ENCODE measurements at places on chromosomes 6 and 20.

DNA sequence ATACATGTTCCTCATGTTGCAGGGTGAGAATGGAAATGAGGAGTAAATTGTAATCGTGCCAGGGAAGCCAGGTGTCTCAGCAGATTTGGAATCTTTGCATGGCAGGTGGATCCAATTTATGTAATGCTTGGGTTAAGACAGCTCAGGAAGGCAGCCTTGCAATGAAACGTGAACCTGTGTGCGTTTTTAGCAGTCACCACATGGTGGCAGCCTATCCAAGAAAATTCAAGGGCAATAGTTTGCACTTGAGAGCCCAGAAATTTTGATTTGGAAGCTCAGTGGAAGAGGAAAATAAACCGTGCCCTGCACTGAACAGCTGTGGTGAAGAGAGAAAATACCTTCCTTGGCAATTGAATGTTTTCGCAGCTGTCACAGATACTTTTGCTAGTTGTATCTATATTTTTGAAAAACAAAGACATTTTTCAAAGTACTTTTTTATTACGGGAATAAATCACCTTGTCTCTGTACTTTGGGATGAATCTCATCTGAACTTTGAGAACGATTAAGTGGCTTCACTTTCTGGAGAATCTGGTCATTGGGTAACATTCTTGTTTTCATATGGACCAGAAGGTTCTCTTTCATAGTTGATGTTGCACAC is 26.5 kb downstream of the MTHFD1L start:
- H3K36me3 ChIP-seq, result peaks cover 14% of the 10 kb centered on the region
- H3K4me3 ChIP-seq, result no peak overlapping the region
- peaks cover 6% of the 10 kb centered on the region for H3K4me1 ChIP-seq
- DNase-seq, result no peak
- no peak overlapping the region for H3K27ac ChIP-seq

DNA sequence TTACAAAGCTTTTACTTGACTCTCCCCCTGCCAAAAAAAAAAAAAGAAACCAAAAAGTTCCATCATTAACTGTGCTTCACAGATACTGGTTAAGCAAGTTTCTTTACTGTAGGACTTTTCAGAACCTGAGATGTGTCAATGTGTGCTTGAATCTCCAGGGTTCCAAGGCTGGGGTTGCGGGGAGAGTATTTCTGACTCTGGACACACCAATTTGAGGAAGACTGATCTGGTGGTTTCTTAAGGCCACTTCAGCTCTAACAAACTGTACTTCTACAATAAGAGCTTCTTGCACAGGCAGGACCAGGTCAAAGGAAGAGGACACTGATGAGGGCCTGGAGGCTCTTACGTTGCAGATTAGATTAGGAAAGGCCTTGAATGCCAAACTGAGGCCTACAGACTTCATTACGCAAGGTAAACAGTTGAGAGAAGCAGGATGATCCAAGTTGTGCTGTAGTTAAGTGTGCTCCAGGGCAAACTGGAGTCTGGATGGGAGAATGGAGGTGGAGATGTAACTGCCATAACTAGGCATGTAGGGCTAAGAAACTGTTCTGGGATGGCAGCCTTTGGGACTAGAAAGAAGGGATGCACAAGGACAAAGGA is 24.4 kb downstream of the COMMD7 start:
- no peak for DNase-seq
- no peak overlapping the region for H3K4me3 ChIP-seq
- no peaks in the 10 kb centered on the region for H3K4me1 ChIP-seq
- no peaks in the 10 kb centered on the region for H3K27me3 ChIP-seq
- H3K27ac ChIP-seq, result no peak overlapping the region
- H3K36me3 ChIP-seq, result peaks cover 46% of the 10 kb centered on the region

- H3K27ac ChIP-seq, result no peak overlapping the region
- H3K4me3 ChIP-seq, result no peak overlapping the region
- no peaks in the 10 kb centered on the region for H3K36me3 ChIP-seq
- H3K4me1 ChIP-seq, result no peaks in the 10 kb centered on the region
- no peaks in the 10 kb centered on the region for H3K27me3 ChIP-seq
These were observed 396.0 kb upstream of the BTBD3 start for GRCh38 chr20:11521476-11522365.

DNA sequence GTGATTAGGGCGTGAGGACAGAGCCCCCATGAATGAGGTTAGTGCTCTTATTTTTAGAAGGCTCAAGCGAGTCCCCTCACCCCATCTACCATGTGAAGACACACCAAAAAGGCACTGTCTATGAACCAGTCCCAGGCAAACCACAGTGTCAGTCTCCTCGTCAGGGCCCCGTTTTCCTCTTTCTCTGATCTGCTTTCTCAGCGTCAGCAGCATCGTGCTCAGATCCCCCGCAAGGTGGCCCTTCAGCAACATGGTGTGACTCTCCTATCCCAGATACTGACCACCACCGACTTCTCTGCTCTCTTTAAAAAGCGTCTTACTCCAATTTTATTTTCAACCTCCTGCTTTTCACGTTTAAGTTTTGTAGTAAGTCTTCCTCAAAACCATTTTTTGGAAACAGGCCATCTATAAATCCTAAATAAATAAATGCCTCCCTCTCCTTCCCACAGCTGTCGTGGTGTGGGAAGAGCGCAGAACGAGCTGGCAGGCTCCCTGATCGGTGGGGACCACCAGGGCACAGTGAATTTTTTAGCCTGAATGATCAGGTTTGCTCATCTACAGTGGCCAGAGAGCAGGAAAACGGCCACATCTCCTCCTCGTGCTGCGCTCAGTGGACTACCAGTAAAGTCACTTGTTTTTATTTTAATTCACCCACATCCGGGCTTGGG is 113.1 kb downstream of the BMP7 start:
- no peaks in the 10 kb centered on the region for H3K4me1 ChIP-seq
- H3K36me3 ChIP-seq, result no peaks in the 10 kb centered on the region
- no peak overlapping the region for H3K27ac ChIP-seq
- peaks cover 4% of the 10 kb centered on the region for H3K27me3 ChIP-seq
- H3K4me3 ChIP-seq, result no peak overlapping the region

- H3K27ac ChIP-seq, result no peak overlapping the region
- DNase-seq, result no peak
- H3K27me3 ChIP-seq, result no peaks in the 10 kb centered on the region
- no peaks in the 10 kb centered on the region for H3K36me3 ChIP-seq
- no peaks in the 10 kb centered on the region for H3K4me1 ChIP-seq
- no peak overlapping the region for H3K4me3 ChIP-seq
These were observed 255.9 kb downstream of the FOXC1 start for GRCh38 chr6:1865585-1865984.

- no peaks in the 10 kb centered on the region for H3K36me3 ChIP-seq
- no peak for DNase-seq
- no peak overlapping the region for H3K4me3 ChIP-seq
- peaks cover 33% of the 10 kb centered on the region for H3K4me1 ChIP-seq
- no peaks in the 10 kb centered on the region for H3K27me3 ChIP-seq
These were observed 83.8 kb downstream of the GCLC start for GRCh38 chr6:53461041-53461656.

DNA sequence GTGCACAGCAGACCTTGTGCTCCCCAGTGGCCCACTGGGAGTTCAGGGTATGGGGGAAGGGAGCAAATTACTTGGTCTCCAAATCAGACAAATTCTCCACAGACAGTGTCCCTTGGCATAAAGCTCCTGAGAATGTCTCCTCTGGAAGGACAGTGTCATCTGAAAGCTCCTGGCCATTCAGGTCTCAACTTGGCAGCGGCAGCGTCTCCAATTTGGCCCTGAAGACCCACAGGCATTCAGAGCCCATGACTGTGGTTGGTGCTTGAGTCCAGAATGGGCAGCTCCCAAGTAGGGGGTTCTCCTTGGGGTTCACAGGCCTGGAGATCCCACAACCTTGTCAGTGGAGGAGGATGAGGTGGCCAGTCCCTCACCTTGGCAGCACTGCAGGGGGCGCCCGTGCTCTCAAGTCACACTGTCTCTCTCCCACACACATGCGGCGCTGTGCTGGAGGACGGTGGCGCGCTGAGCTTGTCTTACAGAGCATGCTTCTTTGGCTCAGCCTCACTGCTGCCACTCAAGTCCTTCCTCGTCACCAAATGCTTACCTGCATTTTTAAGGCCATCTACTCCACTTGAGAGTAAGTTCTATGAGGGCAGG is 20.7 kb downstream of the DYNLRB1 start:
- H3K27me3 ChIP-seq, result no peaks in the 10 kb centered on the region
- peak; percentile 65 for DNase-seq
- no peak overlapping the region for H3K4me3 ChIP-seq

GRCh38 chr6:157791450-157791849 is 31.6 kb upstream of the SNX9 start:
- H3K4me3 ChIP-seq, result no peak overlapping the region
- H3K4me1 ChIP-seq, result no peaks in the 10 kb centered on the region
- no peaks in the 10 kb centered on the region for H3K27me3 ChIP-seq

All from lower lobe of right lung (tissue), 2 donors.